ENCODE measurements at places on chromosomes 2 and 18.

DNA sequence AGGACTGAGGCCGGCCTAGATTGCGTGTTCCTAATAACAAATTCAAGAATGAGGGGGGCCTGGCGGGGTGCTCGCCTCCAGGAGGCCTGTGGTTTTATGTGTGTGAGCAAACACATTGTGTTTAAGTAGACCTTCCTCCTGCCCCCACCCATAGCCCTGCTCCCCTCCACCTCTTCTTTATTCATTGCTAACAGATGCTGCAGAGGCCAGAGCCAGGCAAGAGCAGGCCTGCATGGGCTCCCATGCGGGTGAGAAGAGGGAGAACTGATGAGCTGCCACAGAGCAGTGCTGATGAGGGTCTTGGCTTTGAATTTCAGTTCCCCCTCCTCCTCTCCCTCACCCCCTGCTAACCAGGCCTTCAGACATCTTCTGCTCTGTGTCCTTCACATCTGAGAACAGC lies 154.6 kb downstream of the OSR1 start:
- no peak for DNase-seq

GRCh38 chr2:173761603-173762119 lies 203.5 kb downstream of the SP3 start:
- DNase-seq, result no peak

DNA sequence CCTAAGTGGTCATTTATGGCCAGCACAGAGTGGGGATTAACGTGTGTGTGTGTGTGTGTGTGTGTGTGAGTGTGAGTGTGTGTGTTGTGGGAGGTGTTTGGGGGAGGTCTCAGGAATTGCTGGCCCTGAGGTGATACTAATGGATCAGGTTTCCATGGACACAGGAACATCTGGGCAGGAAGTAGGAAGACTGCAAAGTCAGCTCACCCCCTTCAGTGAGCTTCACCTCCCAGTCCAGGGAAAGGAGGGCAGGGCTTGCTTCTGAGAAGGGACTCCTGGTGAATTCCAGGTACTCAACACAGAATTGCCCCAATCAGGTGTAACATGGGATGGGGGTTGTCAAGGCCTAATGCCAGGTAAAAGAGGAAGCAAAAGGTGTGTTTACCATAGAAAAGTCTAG lies 30.3 kb upstream of the IL1R1 start:
- DNase-seq, result peak; percentile 46

DNA sequence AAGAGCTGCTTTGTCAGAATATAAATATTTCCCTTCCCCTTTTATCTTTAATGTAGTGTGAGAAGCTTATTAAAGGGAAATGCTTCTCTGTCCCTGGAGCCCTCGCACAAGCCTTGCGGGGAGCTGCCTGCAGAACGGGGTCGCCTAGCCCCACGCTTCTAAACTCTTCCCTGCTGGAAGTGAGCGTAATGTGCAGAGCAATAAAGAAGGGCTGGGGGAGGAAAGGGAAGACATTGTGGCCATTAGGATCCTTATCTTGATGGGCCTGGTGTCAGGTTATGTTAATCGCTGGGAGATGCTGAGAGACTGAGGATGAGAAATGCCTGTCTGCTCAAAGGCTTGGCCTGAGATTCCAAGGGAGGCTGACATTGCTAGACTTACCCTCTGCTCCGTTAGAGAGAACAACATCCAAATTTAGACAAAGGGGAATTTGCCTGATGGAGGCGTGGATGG lies 18.9 kb upstream of the FZD7 start:
- DNase-seq, result no peak

- no peak for DNase-seq
These were observed 444.3 kb downstream of the SLC4A3 start for GRCh38 chr2:220071696-220072095.

GRCh38 chr2:37558623-37559022 lies 112.8 kb downstream of the CDC42EP3 start:
- DNase-seq, result no peak

GRCh38 chr2:96129528-96130120 lies 8.7 kb downstream of the ASTL start:
- no peak for DNase-seq

GRCh38 chr2:122745603-122746002 lies 990.2 kb downstream of the TSN start:
- DNase-seq, result no peak

DNA sequence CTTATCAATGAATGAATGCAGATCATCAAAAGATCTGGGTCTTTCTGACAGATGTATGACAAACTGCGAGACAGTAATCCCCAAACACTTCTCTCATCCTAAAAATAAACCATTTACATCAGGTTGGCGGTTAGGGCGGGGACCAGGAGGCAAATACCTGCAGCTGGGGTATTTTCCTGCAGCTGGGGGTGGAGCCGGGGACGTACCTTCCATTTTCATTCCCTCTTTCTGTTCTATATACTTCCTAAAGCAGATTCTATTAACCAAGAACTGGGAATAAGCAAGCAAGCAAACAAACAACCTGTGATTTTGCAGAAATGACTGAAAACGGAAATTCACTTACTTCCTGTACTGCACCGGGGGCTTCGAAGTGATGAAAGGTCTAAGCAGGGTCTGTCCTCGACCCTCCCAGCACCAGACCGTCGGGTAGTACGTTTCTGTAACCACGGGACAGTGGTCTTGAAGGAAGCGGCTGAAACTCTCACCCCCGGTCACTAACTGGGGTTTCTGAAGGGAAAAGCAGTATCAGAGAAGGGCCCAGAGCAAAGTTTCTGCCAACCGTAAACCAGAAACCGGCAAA lies 1.2 kb downstream of the ABHD3 start:
- peak; percentile 53 for DNase-seq

DNA sequence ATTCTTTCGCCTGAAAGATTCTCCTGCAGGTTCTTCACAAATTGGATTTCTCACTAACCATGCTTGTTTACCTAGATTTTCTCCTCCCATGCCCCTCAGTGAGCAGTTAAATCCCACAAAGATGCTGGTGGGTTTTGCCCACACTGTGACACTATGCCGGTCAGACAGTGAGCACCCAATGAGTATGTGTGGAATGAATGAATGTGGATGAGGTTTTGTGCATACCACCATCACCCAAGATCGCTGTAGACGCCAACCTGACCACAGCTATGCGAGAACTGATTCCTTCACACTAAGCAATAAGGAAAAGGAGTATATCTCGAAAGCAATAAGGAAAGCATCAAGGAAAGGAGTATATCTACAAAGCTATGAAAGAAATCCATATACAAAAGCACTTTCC lies 116.7 kb downstream of the PID1 start:
- no peak for DNase-seq

- no peak for DNase-seq
These were observed 14.7 kb downstream of the CROCC2 start for GRCh38 chr2:240920783-240921231.

DNA sequence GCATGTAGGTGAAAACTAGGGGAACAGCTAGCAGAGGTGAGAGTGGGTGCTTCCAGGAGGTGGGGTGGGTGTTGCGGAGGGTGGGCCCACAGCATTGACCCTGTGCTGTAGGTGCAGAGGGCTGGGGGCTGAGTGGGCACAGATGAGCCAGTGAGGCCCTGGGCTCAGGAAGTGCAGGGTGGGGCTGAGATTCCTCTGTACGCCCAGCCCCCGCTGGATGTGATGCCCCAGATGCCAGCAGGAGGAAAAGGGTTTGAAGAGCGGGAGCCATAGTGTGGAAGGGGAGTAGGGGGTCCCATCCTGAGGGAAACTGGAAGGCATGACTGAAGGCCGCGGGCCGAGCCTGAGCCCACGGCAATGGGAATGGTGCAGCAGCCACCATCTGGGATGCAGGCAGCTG lies 14.1 kb upstream of the OTOS start:
- DNase-seq, result no peak

DNA sequence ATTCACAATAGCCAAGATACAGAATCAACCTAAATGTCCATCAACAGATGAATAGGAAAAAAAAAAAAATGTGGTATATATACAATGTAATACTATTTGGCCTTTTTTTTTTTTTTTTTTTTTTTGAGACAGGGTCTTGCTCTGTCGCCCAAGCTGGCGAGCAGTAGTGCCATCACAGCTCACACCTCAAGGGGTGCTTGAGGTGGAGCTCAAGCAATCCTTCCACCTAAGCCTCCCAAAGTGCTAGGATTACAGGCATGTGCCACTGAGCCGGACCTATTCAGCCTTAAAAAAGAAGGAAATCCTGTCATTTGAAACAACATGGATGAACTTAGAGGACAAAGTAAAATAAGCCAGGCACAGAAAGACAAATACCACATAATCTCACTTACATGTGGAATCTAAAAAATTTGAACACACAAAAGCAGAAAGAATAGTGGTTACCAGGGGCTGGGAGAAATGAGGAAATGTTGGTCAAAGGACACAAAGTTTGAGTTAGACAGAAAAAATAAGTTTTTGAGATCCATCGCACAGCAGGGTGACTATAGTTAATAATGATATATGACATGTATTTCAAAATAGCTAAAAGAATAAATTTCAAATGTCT lies 26.0 kb downstream of the TLK1 start:
- DNase-seq, result no peak

GRCh38 chr2:206764673-206765241 lies 371 bp downstream of the MDH1B start:
- peak; percentile 75 for DNase-seq

- no peak for DNase-seq
These were observed 408.6 kb upstream of the KCNJ3 start for GRCh38 chr2:154289870-154290269.

GRCh38 chr18:42165922-42166513 lies 211.0 kb downstream of the PIK3C3 start:
- no peak for DNase-seq

- DNase-seq, result peak; percentile 58
These were observed at the start of gene CHST9 for GRCh38 chr18:27185025-27185763. CHST9 (minus strand) TSS chr18:27185308; CDS start chr18:27142809, 42,499 bp downstream.

DNA sequence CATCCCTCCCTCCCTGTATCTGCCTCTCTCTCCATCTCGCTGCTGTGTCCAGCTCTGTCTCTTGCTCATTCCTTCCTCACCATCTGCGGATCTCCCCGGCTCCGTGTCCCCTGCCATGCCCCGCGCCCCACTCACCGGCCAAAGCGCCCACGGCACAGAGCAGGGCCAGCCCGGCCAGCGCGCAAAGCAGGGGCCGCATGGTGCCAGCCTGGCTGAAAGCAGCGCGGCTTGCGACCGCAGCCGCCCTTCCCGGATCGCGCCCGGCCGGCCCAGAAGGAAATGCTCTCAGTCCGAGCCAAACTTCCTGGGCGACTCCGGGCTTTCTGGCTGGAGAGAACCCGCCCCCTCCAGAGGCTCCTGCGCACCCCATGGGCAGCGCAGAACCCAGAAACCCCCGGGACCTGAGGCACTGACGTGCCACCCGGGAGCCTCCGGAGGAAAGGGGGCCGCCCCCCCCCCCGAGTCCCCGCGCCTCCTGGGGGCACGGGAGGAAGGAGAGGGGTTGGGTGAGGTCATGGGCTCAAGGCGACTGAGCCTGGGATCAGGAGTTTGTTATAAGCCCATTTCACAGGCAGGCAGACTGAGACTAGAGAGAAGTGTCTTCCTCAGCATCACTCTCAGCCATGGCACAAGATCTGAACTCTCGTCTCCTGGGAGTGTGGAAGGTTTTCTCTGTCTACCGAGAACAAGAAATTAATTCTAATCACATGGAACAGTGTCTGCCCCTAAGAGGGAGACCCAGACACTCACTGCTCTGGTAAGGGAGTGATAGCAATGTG lies 45.2 kb upstream of the RAB6C start:
- peak; percentile 18 for DNase-seq

DNA sequence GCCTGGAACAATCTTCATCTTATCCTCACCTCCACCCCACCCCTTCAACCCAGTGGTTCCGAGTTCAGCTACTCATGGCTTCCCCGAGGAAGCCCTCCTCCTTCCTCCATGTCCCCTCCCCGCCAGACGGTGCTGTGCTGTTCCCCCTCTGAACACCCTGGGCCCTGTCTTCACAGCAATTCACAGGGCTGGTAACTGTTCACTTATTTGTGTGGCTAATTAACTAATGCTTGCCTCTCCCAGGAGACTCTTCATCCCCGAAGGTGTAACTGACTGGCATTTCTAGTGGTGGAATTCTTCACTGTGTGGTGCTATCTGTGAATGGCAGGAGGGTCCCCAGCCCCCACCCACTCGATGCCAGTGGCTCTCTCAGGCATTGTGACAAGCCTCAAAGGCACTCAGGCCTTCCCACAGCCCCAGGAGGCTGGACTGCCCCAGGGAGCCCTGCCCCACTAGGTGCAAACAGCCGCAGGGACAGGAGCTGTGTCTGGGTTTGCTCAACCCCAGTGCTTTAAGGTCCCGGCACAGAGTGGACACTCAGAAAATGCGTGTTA lies 133.7 kb upstream of the ID2 start:
- no peak for DNase-seq

- peak; percentile 36 for DNase-seq
These were observed 123.9 kb upstream of the CCDC150 start for GRCh38 chr2:196515608-196516007.

GRCh38 chr2:231360401-231360800 lies 35.1 kb upstream of the B3GNT7 start:
- DNase-seq, result no peak

DNA sequence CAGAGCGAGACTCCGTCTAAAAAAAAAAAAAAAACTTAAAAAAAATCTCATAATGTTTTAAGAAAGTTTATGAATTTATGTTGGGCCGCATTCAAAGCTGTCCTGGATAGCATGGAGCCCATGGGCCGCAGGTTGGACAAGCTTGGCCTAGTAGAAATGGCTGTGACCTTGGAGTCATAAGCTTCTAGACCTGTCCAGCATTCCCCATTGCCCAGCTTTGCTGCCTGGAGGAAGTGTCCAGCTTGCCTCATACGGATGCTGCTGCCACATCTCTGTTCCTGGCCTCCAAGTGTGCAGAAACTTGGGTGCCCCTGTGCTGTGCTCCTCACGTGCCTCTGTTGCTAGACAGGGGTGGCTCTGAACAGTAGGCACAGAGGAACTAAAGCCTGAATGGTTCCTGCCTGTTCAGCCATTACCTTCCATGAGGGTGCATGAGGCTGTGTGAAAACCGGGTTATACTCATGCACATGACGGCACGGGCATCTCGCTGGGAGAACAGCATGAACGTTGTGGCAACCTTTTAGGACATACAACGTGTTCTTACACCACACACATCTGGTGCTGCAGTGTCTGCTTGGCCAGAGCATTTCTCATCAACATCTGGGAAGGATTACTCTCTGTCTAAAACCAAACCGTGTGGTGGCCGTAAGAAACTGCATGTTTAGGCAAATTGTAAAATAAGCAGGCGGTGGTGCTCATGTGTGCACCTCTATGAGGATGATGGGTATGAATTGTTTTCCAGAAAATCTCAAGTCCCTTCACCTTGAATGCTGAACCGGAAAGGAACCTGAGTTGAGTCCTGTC lies 38.2 kb downstream of the FHOD3 start:
- no peak for DNase-seq

DNA sequence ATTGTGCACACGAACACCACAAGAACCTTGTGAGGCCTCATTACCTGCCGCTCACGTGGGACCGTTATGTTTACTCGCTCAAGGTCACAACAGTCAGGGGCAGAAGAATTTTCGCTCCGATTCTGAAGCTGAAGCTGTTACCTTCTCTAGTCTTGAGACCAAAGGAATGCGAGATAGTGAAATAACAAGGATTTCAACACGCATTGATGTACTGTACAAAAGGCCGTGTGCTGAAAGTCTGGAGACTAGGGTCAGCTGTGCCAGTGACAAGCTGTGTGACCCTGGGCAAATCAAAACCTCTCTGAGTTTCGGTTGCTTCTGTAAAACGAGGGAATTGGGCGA lies 583 bp downstream of the NEMP2 start:
- peak; percentile 73 for DNase-seq

Data from DMS53 (cell line).